Bone marrow (tissue), 2 donors: ENCODE measurements at places on chromosomes 3 and 15.

- DNase-seq = no peak
Observed at GRCh38 chr3:125334675-125335560, 40.2 kb downstream of the ZNF148 start.

GRCh38 chr3:73378207-73378606 lies 246.5 kb downstream of the PDZRN3 start:
- no peak for DNase-seq

GRCh38 chr3:135887220-135887619 lies 78.3 kb upstream of the PPP2R3A start:
- no peak for DNase-seq

GRCh38 chr15:90270502-90271150 lies 5.2 kb downstream of the NGRN start:
- DNase-seq = no peak

DNA sequence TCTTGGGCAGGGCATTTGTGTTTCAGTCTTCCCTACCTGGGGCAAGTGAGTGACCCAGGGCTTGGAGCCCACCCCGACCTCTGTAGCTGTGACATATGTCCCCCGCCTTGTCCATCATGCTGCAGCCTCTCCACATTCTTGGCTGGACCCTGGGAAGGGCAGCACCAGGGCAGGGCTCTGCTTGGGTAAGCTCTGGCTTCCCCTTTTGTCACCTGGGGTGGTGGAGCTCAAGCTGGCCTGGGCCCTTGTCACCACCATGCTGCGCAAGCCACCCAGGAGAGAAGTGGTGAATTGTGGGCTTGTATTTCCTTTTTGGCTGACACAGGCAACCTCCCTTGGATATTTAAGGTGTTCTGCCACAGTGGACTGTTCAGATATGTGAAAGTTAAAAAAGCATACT lies 29.3 kb downstream of the SPSB4 start:
- DNase-seq = no peak

- no peak for DNase-seq
Observed at GRCh38 chr3:49098910-49099630, 5.2 kb upstream of the QRICH1 start.

GRCh38 chr15:79516155-79516554 lies 84.0 kb downstream of the MINAR1 start:
- DNase-seq = no peak

DNA sequence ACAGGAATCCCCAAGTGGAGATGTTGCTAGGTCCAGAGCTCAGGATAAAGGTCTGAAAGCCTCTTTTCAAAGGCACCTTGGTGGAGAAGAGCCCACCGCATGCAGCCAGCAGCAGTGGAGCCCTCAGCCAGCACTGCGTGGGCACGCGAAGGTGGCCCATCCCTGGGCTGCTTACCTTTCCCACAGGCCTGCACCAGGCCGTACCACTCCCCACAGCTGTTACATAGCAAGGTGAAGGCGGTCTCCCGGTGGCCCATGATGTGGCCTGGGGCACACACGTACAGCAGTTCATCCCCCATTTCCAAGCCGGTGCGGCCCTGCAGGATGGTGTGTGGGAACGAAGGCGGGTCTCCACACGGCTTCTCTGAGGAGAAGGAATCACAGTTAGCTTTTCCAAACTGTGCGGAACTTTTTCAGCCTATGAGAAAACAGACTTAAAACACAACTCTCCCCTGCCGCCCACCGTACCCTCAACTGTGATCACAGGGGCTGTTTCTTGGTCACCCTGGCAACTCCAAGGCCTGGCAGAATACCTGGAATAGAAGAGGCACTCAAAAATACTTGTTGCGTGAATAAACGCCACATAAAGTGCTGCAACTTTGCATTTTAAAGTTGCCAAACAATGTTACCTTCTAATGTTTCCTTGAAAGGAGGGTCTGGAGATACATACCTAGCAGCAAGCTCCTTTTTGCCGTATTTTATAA lies 43.7 kb downstream of the SUSD5 start:
- DNase-seq = no peak

- DNase-seq = no peak
Observed at GRCh38 chr3:131561511-131561910, 58.7 kb upstream of the MRPL3 start.

GRCh38 chr3:79910337-79910736 lies 142.5 kb upstream of the ROBO1 start:
- DNase-seq = no peak

GRCh38 chr3:195001261-195001660 lies 269.7 kb downstream of the XXYLT1 start:
- DNase-seq = no peak
